GM18507 (cell line): ENCODE measurements at places on chromosomes 2 and 18.

DNA sequence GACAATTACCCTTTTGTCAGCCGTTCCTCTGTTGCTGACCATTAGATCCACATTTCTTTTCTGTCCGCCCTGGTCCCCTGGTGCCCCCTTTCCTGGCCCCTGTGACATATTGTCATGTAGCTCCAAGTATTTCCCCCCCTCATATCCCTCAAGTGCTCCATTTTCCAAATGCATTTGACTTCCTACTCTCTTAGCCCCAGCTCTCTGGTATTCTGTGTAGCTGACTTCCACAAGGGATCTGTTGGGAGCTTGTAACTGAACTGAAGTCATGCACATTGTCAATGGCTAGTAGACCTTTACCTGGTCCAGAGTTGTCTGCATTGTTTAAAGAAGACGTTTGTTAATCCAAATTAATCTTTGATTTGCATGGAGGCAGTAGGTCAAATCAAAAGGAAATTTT is 34.8 kb downstream of the LIPG start:
- DNase-seq: no peak

- DNase-seq: no peak
These were observed 36.4 kb downstream of the CFAP221 start for GRCh38 chr2:119580550-119581072.

GRCh38 chr2:160257041-160257742 is 57.1 kb upstream of the ITGB6 start:
- no peak for DNase-seq

DNA sequence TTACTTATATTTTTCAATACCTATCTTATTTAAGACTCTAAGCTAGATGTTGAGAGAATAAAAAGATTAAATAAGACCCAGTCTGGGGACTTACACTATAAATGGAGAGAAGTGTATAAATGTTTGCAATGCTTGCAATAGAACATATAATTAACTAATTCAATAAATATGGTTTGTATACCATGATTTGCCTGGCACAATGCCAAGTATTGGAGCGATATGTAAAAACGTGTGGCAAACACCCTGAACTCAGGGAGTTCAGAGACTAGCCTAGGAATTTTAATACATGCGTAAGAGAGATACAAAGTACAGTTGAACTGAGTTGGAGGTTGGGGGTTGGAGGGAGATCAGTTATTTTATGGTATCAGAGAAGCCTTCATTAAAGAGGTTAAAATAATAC is 251.8 kb upstream of the DDX18 start:
- DNase-seq: no peak

- DNase-seq: no peak
These were observed 181.7 kb upstream of the SH3BP4 start for GRCh38 chr2:234770031-234770506.

GRCh38 chr2:129439406-129440302 is 539.8 kb upstream of the RAB6C start:
- DNase-seq: no peak

DNA sequence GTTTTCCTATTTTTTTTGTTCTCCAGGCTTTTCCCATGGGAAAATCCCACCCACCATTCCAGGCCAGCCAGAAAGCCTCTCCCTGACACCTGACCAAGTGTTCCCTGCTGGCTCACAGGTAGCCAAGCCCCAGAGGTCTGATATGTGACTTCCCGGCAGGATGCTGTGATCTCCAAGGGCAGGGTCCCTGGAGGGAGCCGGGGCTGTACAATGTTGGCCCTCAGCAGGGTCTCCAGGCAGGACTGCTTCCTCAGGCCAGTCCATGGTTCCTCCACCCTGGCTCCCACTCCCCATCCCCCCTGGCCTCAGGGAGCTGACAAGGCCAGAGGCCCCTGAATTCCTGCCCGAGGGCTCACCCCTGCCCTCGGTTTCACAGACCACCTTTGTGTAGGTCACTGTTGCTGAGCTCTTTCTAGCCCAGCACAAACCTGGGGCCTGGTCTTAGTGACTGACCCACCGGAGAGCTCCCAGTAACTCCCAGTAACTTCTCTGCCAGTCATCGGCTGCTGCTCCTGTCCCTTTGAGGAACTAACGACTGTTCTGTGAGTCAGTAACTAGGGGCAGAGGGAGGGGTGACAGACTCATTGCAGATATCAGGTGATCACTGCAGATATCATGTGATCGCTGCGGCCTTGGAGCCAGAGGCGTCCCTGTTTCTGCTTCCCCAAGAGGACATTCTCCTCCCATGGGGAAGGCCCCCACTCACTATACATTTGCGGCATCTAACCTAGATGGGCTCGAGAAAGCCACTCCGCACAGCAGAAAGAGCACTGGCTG is 38.7 kb downstream of the SDC1 start:
- no peak for DNase-seq

DNA sequence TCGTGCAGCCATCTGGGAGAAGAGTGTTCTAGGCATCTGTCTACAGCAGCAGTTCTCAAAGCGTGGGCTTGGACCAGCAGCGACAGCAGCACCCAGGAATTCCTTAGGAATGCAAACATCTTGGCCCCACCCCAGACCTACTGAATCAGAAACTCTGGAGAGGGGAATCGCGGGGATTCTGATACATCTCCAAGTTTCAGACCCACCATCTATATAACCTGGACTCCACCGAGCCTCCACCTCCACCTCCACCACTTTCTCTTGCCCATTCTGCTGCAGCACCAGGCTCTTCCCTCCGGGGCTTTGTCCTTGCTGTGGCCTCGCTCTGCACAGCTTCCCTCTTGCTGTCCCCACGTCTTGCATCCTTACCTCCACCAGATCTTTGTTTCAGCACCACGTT is 256.4 kb downstream of the BCL2 start:
- DNase-seq: no peak

DNA sequence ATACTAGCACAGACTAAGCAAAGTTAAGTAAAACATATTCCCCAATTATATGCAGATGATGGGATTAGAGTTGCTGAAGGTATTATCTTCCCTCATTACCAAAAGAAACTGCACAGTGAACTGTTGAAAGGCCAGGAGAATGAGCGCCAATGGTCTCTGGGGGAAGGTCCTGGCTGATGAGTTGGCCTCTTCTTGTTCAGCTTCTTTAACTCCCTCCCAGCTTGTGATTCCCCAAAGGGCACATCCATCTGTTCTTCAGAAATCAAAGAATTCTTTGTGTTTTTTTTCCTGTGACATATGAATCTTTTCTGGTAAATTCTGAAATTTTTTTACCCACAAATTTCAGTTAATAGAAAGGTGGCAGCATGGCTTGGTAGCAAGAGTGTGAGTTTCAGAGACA is 667.6 kb downstream of the CNTNAP5 start:
- no peak for DNase-seq

GRCh38 chr2:176639016-176639343 is 369.7 kb downstream of the MTX2 start:
- no peak for DNase-seq

GRCh38 chr2:157309878-157310277 is 15.7 kb downstream of the ERMN start:
- DNase-seq: no peak

- DNase-seq: no peak
These were observed 5.2 kb downstream of the TTC39C start for GRCh38 chr18:24019641-24020331.

GRCh38 chr18:63949068-63949737 is at the start of gene HMSD:
TSS of gene HMSD (plus strand) at chr18:63949301. CDS start at chr18:63953456, 4,155 bp downstream.
- peak; percentile 60 for DNase-seq

DNA sequence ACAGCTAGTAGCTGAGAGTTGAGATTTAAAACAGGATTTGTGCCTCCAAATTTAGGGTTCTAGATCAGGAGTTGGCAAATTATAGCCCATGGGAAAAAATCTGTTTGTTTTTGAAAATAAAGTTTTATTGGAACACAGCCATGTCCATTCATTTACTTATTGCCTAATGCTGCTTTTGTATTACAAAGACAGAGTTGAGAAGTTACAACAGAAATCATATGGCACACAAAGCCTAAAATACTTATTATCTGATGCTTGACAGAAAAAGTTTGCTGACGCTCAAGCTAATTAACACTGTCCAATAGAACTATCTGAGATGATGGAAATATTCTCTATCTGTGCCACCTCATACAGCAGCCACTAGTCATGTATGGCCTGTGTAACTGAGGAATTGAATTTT is 229.1 kb upstream of the RASGRP3 start:
- DNase-seq: no peak

DNA sequence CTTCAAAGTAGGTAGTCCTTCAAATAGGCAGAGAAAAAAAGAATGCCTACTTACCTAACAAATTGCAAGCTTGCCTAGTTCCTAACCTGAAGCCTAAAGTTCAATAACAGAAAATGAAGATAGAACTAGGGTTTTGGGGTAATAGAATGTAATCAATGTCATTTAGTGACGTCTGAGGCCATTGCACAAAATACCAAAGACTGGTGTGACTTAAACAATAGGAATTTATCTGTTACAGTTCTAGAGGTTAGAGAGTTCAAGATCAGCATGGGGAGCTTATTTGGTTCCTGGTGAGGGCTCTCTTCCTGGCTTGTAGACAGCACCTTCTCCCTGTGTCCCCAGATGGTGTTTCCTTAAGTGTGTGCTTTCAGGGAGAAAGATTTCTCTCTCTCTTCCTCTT is 4.7 kb upstream of the NPC1 start:
- no peak for DNase-seq

DNA sequence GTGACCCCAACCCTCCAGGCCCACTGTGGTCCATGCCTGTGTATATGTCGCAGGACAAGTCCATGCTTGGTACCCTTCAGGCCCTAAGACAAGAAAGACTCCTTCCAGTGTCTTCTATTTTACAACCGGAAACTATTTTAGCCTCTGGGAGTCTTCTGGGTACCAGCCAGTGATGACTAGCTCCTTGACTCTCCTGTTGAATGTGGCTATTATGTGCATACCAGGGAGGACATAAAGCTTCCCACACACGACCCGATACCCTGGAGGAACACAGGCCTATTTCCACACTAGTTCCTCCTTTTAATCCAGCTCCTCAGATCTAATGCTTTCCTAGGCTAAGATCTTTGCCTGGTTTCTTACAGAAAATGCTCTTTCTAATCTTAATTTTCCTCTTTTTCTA is 178.1 kb downstream of the NCKAP5 start:
- DNase-seq: no peak

GRCh38 chr2:27723372-27724144 is 48.0 kb upstream of the MRPL33 start:
- no peak for DNase-seq

- no peak for DNase-seq
These were observed 125.1 kb downstream of the TTC27 start for GRCh38 chr2:32752952-32753351.

GRCh38 chr18:60247103-60247502 is 125.5 kb downstream of the MC4R start:
- DNase-seq: no peak

DNA sequence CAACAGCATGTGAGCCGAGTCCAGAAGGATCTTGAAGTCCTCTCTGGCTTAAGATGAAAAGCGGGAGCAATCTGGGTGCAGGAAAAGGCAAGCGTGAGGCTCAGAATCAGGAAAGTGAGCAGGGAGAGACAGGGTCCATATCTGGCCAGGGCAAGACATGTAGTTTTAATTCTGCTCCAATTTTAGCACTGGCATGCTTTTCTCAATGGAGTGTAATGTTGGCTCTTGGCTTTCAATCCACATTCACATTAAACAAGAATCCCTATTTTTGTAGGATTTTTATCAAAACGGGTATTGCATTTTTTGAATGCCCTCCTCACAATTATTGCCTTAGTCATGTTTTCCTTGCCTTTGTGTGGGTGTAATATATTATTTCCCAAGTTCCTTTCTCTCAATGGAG is 6.0 kb downstream of the SPATA3 start:
- no peak for DNase-seq

DNA sequence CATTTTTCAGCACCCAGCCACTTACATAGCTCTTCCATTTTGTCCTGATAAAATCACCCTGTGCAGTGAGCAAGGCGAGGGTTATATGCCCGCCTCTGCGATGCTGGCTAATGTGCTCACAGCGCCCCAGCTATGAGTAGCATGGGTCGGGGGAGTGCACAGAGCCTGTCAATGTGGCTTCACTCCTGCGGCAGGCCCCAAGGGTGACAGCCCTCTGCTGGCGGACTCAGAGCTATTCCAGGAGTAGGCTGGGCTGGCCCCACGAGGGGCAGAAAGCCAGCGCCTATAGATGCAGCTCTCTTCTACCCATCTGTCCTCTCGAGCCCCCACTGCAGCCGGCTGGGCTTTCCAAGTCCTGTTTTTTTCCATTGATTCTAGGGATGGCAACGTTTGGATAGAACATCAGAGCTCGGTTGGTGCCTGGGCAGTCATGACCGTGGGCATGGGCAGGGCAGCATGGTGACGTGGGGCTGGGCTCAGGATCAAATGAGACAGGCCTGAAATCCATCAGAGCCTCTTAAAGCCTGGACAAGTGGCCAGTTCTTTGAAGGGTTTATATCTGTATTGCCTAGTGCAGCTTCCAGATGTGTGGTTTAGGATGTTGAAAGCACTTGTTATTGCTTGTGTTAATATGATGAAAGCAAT is 134.7 kb downstream of the MCFD2 start:
- DNase-seq: no peak

- no peak for DNase-seq
These were observed 10.4 kb downstream of the GAREM1 start for GRCh38 chr18:32460171-32460731.
